ENCODE measurements at places on chromosomes 7 and 10.

- DNase-seq: no peak
Measured at GRCh38 chr10:1731592-1731991, 5.7 kb downstream of the ADARB2 start.

GRCh38 chr10:43874984-43875383 is 226.3 kb upstream of the ZNF32 start:
- DNase-seq: no peak

- no peak for DNase-seq
Measured at GRCh38 chr10:12512332-12513002, 163.1 kb downstream of the CAMK1D start.

- DNase-seq: no peak
Measured at GRCh38 chr7:140698477-140698876, 2.0 kb downstream of the NDUFB2 start.

DNA sequence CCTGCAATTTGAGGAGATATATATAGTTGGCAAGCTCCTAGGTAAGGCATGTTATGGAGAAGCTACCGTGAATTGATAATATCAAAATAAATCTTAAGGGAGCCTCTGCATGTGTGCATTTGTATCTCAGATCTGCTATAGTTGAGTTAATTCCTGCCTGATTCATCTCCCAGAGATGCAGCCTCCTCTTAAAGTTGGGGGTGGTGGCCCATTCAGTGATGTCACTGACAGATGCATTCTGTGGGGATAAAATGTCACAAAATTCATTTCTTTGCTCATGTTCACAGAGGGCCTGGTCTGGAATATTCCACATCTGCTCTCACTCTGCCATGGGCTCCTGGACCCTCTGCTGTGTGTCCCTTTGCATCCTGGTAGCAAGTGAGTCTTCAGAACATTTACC is 185.8 kb upstream of the PRSS1 start:
- DNase-seq: no peak

DNA sequence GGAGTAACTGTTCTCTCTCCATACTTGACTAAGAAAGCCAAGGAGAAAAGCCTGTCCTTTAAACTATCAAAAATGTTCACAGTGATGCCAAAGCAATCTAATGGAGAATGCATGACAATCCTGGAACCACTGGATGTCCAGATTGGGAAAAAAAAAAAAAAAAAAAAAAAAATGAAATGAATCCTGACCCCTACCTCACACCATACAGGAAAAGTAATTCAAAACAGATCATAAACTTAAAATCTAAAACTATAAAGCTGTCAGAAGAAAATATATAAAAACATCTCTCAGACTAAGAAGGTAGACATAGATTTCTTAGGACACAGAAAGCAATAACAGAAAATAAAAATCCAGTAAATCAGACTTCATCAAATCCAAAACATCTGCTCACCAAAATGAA is 18.4 kb downstream of the FBXW4 start:
- DNase-seq: no peak

GRCh38 chr10:131346456-131346855 is 34.9 kb upstream of the TCERG1L start:
- DNase-seq: no peak

- DNase-seq: no peak
Measured at GRCh38 chr10:50558371-50558770, 65.4 kb downstream of the SGMS1 start.

DNA sequence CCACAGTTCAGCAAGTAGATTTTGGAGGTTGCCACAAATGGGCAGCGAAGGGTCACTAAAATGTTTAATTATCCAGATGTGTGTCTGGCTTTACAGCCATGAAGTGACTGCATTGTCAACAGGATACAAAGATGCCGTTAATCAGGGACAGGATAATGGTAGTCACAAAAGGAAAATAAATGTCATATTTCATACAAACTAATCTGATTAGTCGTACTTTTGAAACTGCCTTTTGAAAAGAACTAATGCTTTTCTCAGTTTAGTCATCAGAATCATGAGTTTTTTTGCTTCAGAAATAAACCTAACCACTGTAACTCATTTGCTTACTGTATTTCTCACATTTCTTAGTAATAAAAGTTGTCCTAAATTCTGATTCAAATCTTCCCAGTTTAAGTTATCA is 22.2 kb upstream of the WNT16 start:
- DNase-seq: no peak

DNA sequence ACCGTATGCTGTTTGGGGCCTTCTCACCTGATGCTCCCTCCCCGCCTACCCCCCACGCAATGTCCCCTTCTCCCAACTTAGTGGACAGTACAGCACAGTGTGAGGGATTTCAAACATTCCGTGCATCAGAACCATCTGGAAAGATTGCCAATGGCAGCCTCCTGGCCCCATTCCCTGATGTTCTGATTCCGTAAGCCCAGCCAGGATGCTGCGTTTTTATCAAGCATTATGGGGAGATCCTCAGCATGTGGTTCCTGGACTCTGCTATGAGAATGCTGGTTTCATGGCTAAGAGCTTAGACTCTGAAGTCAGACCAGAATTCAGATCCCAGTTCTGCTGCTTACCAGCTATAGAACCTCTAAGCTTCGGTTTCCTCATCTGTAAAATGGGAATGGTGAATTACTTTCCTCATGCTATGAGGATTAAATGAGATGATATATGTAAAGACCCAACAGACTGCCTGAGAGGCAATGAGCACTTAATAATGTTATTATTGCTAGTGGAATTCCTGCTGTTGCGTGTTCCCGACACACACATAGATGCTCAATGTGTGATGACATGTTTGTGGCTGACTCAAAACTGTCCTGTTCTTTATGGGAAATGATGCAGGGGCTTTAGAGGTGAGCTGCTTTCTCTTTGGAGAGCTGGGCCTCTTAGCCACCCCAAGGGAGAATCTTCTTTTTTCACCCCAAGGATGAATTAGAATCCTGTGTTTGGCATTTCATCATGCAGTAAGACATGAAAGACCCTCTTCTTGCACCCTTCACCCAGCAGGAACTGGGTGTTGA is 60.8 kb upstream of the SMNDC1 start:
- DNase-seq: no peak

- DNase-seq: no peak
Measured at GRCh38 chr7:157886711-157887110, 549.9 kb downstream of the DNAJB6 start.

GRCh38 chr7:90251304-90251635 is 6.3 kb downstream of the CFAP69 start:
- DNase-seq: no peak

GRCh38 chr7:31121601-31122000 is 69.5 kb downstream of the ADCYAP1R1 start:
- no peak for DNase-seq

DNA sequence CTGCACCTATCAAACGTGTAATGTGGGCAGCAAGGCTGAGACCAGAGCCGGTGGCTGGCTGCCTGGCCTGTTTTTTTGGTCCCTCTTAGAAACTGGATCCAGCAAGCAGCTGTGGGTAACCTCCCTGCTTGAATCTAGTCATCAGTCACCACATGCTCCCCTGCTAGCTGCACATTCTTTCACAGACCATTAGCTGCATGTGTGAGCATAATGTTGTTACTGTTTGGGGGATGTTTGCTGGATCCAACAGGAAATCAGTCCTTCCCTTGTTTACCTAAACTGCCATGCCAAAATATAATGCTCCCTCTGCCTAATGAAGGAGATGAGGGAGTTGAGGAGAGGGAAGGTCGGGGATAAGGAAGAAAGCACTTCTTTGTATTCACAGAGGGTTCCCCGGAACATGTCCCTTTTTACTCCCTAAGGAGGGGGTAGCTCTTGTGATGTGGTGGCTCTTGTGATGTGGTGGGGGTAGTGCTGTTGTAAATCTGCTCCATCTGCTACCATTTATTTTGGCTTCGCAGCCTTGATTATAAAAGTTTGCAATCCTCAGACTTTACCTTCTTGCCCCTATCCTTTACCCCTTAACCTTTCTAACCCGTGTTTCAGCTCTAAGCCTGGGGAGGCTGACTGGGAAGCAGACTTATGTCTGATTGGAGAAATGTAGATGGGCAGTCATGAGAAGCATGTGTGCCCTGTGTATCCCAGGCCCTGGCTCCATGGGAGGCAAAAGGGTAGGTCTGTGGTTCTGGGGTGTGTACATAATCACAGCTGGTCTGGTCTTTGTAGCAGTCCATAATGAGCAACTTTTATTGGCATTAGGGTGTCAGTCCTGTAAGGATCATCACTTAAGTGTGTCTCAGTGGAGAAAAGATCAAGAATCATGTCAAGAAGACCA is 20.8 kb downstream of the LOXL4 start:
- DNase-seq: no peak

GRCh38 chr7:88003581-88003980 is 69.5 kb downstream of the ADAM22 start:
- DNase-seq: no peak

GRCh38 chr7:100671353-100672327 is 1.9 kb upstream of the GNB2 start:
- DNase-seq: no peak

DNA sequence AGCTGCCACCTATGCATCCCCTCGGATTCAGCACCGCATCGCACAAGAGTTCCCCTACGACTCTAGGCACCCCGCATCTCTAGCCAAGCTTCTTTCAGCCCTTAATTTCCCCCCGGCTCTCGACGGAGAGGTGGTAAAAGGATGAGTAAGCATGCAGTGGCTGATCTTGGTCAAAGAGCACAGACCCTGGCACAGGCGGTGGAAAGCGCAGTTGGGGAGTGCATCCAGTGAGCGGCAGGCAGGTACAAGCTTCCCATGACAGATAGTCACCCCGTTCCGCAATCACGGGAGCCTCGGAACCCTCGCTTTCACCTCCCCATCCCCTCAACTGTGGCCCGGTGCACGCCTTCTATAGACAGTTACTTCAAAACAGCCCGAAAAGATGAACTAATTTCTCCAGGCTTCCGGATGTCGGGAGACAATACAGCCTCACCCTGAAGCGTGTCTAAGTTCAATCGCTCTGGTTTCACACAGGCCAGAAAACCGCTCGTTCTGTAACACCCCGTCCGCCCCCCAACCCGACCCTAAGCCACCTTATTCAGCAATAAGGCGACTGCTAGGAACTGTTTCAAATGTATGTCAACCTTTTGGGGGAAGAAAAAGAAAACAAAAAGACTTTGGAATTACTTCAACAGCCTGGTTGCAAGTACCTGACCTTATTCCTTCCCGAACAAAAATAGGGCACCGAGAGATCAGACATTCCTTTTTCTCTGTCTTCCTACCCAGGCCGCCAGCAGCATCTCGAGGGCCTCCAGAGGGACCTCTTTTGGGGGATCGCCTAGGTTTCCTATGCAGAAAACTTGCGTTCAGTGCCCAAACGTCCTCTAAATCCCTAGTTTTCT is 1.4 kb downstream of the RHEB start:
- DNase-seq: peak; percentile 24

GRCh38 chr7:26618449-26618848 is 245.9 kb downstream of the SKAP2 start:
- DNase-seq: no peak

DNA sequence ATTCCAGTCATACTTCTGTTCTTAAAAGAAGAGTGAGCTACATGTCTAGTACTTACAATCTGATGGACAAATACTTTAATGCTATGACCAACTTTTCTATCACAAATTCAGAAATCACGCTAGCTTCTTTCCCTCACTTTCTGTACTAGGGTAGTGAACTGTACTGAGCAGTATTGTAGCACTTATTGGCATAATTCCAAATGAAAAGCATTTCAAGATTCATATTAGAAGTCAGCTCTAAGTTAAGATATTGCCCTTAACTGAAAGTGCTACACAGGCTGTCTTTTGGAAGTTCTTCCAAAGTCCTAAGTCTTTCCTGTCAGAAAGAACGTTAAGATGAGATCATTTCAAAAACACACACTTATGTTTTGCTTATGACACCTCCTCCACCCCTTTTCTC is 13.4 kb downstream of the P4HA1 start:
- DNase-seq: no peak

DNA sequence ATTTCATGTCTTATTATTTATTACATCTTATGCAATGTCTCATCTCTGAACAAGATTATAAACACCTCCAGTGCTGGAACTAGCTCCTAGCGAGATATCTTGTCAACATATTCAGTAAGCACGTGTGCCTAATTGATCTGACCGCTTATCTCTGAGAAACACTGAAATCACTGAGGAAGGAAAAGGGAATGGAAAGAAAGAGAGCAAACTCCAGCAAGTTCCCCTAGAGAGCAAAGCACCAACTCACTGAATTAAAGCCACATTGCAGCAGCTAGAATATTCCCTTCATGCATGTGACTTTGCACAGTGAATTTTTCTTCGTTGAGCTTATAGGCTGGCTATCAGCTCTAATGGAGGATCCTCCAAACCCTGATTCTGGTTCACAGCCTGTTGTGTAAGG is 177.1 kb upstream of the FRMD4A start:
- DNase-seq: no peak

DNA sequence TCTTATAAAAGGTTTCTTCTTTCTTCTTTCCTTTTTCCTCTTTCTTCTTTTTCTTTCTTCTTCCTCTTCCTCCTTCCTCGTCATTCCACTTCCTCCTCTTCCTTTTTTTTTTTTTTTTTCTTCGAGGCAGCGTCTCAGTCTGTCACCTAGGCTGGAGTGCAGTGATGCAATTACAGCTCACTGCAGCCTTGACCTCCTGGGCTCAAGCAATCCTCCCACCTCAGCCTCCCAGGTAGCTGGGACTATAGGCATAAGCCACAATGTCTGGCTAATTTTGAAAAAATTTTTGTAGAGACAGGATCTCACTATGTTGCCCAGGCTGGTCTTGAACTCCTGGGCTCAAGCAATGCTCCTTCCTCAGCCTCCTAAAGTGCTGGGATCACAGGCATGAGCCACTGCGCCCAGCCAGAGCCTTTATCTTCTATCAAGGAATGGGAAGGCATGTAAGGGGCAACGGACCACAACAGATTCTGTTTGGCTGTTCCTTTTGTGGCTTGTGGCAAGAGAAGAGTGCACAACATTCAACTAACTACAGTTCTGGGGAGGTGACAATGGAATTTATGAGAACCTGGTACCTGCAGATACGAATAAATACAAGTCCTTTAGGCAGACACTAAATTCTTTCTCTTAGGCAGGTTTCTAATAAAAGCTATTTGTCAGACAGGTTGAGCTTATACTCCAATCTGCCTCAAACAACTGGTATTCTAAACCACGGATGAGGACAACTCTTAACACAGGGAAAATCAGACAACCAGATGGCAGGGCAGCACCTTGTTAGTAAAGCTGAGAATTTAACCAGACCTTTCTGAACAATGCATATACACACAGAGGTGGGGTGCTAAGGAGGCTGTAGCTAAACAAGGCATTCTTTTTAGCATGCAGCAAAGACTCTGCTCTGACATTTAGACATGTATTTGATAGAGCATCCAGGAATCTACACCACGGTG is 100.3 kb downstream of the DOCK4 start:
- DNase-seq: no peak

- DNase-seq: peak; percentile 24
Measured at GRCh38 chr7:142880876-142881505, 4.6 kb downstream of the TRPV6 start.

- DNase-seq: no peak
Measured at GRCh38 chr7:108815815-108816214, 246.1 kb downstream of the DNAJB9 start.

- DNase-seq: no peak
Measured at GRCh38 chr10:79189853-79190435, 121.2 kb downstream of the ZMIZ1 start.

GRCh38 chr7:28695300-28696295 is 262.5 kb downstream of the TRIL start:
- DNase-seq: no peak

All from activated naive CD8-positive, alpha-beta T cell treated with anti-CD3 and anti-CD28 coated beads, Interleukin-2, amount 50 U/mL, for 16 hours (primary cell).